Stimulated activated CD4-positive, alpha-beta T cell treated with anti-CD3 and anti-CD28 coated beads, TNF-alpha, amount 100 ng/mL, for 4 hours (primary cell): ENCODE measurements at places on chromosomes 3 and 15.

- no peak for DNase-seq
Observed at GRCh38 chr3:105394177-105394576, 27.5 kb downstream of the ALCAM start.

GRCh38 chr3:195802795-195803194, 8.9 kb downstream of the MUC4 start:
- DNase-seq: no peak

GRCh38 chr3:33919312-33920120, 121.1 kb downstream of the PDCD6IP start:
- no peak for DNase-seq

- no peak for DNase-seq
Observed at GRCh38 chr3:31132132-31132769, 237.8 kb upstream of the GADL1 start.

- DNase-seq: no peak
Observed at GRCh38 chr3:126858887-126859286, 124.0 kb upstream of the PLXNA1 start.

GRCh38 chr3:46867550-46867898, 4.3 kb upstream of the MYL3 start:
- no peak for DNase-seq

DNA sequence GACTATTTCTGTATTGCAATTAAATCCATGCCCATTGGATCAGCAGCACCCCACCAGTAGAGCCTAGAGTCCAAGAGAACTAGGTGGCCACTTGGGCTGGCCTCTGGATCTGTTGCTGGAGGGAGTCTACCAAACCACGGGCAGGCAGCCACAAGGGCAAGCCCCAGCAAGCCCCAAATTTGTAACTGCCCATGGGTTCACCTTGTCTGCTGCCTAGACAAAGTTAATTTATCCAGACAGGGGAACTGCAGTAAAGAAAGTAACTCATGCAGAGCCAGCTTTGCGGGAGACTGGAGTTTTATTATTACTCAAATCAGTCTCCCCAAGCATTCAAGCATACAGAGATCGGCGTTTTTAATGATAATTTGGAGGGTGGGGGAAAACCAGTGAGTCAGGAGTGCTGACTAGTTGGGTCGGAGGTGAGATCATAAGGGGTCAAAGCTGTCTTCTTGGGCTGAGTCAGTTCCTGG, 74.0 kb upstream of the TERB2 start:
- no peak for DNase-seq

DNA sequence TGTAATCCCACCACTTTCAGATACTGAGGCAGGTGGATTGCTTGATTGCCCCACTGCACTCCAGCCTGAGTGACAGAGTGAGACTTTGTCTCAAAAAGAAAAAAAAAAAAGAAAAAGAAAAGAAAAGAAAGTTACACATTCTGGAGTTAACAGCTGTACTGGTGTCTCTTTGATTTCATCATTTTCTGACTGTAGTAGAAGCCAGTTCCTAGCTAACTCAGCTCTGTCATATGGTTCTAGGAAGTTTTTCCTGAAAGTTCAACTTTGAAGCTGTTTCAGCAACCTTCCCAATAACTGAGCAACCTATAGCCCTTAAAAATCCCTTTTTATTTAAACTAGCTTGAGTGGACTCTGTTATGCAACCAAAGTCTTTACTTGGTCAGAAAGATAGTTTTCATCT, 104.6 kb upstream of the STRIT1 start:
- DNase-seq: no peak

DNA sequence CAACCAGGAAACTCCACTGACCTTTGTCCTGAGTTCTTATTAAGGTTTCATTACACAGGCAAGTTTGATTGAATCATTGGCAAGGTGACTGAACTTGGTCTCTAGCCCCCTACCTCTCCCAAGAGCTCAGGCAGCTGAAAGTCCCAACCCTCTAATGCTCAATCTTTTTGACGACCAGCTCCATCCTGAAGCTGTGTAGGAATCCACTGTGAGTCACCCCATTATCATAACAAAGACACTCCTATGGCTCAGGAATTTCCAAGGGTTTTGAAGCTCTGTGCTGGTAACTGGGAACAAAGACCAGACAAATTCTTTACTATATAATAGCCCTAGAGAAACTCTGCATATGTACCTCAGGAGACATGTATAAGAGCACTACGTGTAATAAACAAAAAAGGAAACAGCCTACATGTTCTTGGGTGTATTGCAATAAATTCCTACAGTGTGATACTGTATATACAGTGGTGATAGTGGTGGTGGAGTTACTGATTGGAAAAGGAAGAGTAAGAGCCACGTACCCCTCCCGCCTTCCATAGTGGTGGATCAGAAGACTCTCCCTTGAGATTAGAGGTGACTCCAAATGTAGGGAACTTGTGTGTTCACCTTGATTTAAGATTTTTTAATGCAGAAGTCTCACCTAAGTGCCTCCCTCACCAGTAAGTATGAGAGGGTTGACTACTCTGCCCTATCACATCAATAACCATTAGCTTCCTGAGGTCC, 116.6 kb downstream of the ST8SIA2 start:
- no peak for DNase-seq

- no peak for DNase-seq
Observed at GRCh38 chr3:14511623-14512280, 28.4 kb downstream of the GRIP2 start.

GRCh38 chr3:44661189-44661588, 12.7 kb downstream of the ZNF35 start:
- no peak for DNase-seq

DNA sequence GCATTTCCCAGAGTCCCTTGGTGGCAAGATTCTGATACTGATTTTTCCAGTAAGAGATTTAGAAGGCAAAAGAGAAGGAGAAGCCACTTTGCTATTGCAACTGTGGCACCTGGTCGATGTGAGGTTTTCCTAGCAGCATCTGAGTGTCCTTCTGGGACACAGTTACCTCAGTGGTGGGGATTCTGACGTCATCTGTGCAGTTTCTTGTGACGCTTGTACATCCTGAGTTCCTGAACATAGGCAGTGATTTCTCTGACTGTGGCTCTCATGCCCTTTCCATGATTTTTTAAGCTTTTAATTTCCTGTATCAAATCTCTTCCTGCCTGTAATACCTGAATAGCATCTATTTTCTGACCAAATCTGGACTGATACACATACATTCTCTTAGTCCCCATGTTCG, 8.9 kb downstream of the USP13 start:
- no peak for DNase-seq

DNA sequence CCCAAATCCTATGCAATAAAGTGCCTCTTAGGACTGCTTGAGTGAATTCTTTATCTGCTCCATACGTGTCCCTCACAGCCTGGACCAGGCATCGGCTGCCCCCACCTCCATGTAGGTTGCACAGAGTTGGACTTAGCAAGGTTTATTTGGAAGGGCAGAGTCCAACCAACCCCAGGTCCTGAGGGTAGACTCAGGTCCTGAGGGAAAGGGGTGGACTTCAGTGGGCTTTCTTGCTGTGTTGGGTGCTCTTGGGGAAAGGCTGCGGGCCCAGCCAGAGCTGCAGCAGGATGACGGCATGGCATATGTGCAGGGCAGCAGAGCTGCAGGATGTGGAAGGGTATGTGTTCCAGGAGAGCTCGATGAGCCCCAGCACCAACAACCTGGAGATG, 6.5 kb downstream of the ALG3 start:
- no peak for DNase-seq

DNA sequence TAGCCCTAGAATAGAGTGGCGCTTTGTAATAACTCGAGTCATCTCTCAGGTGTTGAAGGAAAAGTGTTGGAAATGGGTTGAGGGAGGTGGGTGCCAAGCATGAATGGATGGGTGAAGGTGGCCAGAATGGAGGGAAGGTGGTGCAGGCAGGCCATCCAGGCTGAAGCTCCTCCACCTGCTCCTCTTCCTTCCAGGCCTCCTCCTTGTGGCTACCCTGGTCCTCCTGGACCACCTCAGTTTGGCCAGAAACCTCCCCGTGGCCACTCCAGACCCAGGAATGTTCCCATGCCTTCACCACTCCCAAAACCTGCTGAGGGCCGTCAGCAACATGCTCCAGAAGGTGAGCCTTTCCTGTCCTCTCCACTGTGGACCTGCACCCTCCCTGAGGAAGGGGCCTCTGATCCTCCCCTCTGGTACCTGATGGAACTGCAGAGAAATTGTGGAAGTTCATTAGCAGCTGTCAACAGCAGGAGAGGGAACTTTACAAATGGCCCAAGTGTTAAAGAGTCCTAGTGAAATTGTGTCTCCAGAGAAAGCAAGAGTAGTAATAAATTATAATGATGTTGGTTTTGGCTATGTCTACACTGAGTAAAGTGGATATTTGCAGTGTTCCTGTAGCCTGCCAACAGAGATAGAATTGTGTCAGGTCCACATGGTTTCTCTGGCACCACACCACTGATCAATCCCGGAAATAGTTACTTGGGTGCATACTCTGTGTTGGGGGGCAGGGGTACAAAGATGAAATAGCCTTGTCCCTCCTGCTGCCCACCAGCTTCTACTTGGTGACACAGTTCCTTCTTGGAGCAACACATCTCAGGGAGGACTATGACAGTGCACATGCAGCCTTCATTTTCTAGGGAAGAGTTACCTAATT, 1.6 kb downstream of the IL12A start:
- no peak for DNase-seq

DNA sequence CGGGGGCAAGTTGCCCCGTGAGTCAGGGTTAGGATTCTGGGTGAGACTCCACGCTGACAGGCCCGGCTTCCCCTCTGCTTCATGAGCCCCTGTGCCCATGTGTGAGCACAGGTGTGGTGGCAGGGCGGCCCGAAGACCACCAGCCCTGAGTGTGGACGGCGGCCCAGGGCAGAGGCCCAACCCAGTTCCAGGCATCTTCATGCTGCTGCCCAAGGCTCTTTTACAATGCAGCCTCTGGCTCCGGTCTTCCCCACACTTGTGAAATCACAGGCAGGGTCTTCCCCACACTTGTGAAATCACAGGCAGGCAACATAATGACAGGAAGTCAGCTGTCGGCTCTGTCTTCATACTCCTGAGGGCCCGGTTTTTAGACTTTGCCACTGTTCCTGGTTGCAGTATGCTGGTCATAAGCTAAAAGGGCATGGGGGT, 78.8 kb downstream of the AAGAB start:
- no peak for DNase-seq

DNA sequence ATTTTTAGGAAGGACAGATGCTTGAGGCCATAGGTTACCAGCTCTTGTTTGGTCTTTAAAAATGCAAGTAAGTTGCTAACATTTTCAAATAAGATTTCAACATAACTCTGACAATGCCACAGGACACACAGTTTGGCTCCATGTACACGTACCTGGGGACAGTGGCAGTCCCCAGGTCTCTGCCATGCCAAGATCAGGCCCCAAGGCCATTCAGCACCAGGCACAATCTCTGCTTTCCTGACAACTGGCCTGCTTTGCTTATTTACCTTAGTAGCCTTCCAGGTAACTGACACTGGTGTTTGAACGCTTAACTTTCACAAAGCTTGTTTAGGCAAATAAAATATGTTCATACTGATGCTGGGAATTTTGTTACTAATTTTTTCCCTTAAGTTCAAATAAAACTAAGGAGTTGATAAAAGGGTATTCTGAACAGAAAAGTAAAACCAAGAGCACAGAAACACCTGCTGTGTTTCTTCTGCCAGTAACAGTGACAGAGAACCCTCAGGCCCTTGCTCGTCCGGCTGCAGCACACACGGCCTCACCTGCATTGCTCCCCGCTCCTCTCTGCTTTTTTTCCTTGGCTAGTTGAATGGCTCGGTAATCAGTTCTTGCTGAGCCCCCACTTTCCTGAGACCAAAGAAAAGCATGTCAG, 16.5 kb downstream of the ZXDC start:
- DNase-seq: no peak

DNA sequence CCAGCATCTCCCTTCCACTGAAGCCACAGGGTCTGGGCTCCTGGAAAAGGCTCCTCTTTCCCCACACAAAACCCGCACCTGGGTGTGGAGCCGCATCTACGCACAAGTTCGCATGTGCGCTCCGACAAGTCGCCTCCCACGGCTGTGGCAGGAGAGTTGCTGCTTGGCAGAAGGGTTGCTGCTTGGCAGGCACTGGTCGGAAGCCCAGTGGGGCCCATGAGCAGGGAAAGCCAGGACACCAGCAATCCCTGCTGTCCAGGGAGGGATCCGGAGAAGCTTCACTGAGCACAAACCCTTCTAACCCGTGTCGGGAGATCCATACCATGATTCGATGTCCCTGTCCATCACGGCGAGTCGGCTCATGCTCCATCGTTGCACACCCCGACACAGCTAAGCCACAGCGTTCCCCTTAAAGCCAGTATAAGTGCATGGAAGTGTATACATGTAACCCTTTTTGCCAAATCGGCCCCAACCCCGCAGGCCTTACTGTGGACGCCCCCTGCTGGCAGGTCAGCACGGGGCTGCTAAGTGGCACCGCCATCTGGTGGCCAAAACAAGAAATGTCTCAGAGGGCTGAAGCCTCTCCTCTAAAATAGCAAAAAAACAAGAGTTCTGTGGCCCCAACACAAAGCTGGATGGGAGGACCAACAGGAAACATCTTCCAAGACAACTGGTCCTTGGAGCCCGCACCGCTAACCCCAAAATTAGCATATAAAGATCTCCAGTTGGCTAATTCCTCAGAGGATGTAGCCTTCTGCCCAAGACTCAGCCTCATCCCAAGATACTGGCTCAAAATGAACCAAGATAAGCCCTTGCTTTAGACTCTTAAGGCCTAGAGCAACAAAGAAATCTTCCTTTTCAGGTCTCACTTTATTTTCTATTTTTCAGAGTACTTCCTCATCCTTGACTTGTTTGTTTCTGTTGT, 8.3 kb downstream of the ANKRD63 start:
- DNase-seq: peak; percentile 84

GRCh38 chr3:111923806-111924205, 55.0 kb upstream of the ABHD10 start:
- no peak for DNase-seq

- no peak for DNase-seq
Observed at GRCh38 chr15:83866692-83867091, 212.8 kb downstream of the ADAMTSL3 start.

DNA sequence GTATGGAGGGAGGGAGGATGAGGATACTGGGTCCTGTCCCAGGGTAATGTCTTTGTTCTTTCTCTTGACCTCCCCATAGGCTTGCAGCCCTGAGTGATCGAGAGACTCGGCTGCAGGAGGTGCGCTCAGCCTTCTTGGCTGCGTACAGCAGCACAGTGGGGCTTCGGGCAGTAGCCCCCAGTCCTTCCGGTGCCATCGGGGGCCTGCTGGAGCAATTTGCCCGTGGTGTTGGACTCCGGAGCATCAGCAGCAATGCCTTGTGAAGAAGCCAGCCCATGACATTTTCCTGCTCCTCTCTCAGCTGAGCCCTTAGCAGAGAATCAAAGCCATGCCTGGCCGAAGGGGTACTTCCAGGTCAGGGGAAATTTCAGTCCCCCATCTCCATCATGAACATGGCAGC, 1.9 kb upstream of the CPNE9 start:
- DNase-seq: no peak

GRCh38 chr3:49316696-49317457, 23.0 kb downstream of the USP4 start:
- DNase-seq: no peak

- no peak for DNase-seq
Observed at GRCh38 chr3:157443905-157444796, 7.5 kb downstream of the PTX3 start.

GRCh38 chr3:17740721-17741141, 1.7 kb downstream of the TBC1D5 start:
- DNase-seq: no peak
